Kidney (tissue), 22 donors: ENCODE measurements at places on chromosomes 1 and 21. TPM values are rescaled to one million over a fixed set of nuclear protein-coding genes. Genes with fewer than 3 reads are reported as not detected.
A peak's percentile ranks its signal among the peaks of the same experiment; 100 is the strongest.

DNA sequence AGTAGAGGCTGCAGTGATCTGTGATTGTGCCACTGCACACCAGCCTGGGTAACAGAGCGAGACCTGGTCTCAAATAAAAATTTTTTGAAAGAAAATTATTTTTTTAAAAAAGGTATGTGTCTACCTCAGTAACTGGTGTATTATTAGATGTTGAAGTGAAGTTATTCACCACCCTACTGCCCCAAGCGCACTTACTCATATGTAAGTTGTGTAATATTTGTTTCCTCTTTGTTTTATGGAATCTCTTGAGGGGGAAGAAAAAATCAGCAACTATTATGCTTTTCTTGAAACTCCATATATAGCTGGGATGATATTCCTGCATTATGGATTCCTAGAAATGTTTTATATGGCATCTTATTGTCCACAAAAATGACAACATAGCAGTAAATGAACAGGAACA lies 21.3 kb downstream of the RBM15 start:
- DNase-seq: no peak

The DIO1 gene
- 40.6 TPM for polyA plus RNA-seq

- DNase-seq: no peak
Measured at GRCh38 chr1:183864611-183865010, 59.7 kb downstream of the RGL1 start.

The TUFT1 gene
- 8.9 TPM for polyA plus RNA-seq

DNA sequence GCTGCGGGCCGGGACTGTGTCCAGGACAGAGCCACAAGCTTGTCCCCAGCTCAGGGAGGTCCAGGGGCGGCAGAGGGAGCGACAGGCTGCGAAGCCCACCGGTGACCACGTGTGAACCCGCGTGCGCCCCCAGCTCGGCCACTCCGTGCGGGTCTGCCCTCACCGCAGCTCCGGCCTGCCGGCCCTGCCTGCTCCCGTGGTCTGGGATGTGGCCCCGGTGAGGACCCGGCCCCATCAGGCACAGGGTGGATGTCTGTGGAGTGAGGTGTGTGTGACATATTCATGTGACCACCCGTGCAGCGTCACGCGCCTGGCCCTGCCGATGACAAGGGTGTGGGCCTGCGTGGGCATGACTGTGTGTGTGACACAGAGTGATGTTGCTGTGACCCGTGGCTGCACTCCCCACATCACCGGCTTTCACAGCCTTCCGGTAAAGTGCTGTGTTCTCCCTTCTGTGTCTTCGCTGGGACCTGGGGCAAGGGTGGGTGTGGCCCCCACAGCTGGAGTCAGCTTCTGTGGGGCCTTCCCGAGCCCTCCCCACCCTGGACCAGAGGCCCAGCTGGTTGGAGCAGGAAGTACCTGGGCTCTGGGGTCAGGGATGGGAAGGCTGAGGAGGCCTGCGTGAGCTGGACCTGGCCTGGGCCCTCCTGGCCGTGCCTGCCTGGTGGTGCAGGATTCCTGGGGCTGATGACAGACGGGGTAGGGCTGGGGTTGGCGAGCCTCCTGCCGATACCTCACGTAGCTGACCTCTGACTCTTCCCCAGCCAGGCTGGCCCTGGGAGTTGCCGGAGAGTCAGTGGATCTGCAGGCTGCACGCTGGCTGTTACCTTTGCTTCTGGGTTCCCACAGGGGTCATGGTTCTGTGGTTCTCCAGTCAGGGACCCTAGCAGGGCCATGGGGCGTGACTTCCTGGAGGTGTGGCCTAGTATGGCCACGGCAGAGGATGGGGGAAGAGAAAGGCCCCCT lies 4.1 kb downstream of the RNF223 start:
- peak; percentile 54 for DNase-seq

The BRDT gene
- not detected for polyA plus RNA-seq

DNA sequence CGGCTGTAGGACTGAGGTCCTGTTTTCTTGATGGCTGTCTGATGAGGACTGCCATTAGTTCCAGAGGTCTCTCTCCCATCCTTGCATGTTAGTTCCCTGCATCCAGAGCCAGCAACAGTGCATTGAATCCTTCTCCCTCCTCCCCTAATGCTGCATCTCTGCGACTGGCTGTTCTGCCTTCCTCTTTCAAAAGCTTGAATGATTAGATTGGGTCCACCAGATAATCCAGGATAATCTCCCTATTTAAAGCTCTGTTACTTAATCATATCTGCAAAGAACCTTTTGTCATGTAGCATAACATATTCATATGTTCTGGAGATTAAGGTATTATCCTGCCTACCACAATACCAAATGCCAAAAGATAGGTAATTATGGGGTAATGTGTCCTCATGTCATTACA lies 377.5 kb downstream of the GPATCH2 start:
- no peak for DNase-seq

- peak; percentile 77 for DNase-seq
Measured at GRCh38 chr1:229410692-229411433, 23.0 kb downstream of the ACTA1 start.

GRCh38 chr1:228207381-228207810 lies 448 bp upstream of the OBSCN start:
- DNase-seq: no peak

The TMEM269 gene
- polyA plus RNA-seq: not detected

GRCh38 chr1:96684744-96685143 lies 36.8 kb upstream of the PTBP2 start:
- no peak for DNase-seq

The PKP1 gene
- 0.47 TPM for polyA plus RNA-seq

The BLACAT1 gene
- polyA plus RNA-seq: 0.37 TPM

GRCh38 chr1:2166254-2166653 lies 28.3 kb downstream of the FAAP20 start:
- DNase-seq: no peak

The FCRL6 gene
- polyA plus RNA-seq: 0.45 TPM

DNA sequence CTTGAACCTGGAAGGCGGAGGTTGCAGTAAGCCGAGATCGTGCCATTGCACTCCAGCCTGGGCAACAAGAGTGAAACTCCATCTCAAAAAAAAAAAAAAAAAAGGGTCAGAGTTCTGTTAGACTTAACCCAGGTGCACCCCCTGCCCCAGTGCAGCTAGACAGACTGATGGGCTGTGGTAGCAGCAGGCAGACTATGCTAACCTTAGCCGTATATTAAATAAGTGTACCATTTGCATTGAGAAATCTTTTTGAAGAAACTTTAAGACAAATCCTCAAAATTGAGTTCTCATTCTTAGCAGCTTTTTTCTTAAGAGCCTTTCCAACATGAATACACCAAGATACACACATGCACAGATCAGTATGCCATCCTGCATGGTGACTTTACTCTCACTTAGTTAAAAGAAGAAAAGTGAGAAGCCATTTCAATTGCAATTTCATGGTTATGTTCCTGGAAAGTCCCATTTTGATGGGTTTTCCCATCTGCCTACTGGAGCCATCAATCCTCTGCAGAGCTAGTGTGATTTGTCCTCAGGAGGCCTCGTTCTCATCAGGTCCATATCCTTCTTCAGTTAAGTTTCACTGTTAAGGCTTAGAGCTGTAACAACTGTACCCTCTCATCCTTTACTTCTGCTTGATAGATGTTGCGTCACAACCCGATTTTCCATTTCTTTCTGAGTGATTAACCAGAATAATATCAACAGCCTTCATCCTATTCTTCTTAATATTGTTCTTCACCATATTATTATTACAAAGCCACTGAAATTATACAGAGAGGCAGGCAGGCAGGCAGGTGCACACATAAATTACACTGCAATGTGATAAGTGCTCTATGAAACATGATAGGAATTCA lies 7.3 kb downstream of the FCRLB start:
- DNase-seq: no peak

DNA sequence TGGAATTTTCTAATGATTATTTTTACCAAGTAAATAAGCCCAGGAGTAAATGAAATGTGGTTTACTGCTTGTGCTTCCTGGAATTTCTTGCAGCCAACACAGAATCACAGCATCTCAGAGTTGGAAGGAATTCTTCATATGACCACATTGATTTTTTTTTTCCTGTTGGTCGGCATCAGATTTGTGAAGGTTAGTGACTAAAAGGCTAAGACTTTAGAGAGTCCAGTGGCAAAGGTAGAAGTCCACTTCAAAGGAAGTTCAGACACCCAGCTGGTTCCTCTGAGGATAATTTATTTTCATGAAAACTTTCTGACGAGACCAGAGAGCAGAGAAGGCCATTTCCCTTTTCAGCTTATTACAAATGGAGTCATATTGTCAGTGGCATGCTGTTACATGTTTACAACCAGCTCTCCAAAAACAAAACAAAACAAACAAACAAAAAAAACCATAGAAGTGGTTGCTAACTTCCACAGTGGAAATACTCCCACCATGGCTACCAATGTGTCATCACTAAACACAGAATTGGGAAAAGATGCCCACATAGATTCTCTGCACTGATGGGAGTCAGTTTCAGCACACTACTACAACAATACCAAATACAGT lies 77.2 kb upstream of the CDC42BPA start:
- no peak for DNase-seq

The CFHR5 gene
- polyA plus RNA-seq: not detected

DNA sequence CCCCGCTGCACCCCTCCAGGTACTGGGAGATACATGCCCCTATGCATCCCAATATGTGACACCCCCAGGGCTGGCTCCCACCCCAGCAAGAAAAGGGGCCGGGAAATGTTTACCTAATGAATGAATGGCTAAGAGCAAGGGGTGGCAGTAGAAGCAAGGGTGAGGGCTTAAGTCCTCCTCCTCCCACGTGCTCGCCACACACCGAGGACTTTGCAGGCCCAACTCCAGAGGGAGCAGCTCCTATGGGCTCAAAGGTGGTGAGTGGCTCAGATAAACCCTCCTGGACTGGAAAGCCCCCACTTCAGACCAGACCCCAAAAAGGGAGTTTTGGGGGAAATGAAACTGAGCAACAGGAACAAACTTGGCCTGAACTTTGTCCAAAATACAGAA lies 11.4 kb downstream of the SLC45A3 start:
- peak; percentile 53 for DNase-seq

The SLC6A17 gene
- polyA plus RNA-seq: 1.7 TPM

- DNase-seq: peak; percentile 93
Measured at GRCh38 chr1:27556781-27557595, 47.0 kb downstream of the AHDC1 start.

DNA sequence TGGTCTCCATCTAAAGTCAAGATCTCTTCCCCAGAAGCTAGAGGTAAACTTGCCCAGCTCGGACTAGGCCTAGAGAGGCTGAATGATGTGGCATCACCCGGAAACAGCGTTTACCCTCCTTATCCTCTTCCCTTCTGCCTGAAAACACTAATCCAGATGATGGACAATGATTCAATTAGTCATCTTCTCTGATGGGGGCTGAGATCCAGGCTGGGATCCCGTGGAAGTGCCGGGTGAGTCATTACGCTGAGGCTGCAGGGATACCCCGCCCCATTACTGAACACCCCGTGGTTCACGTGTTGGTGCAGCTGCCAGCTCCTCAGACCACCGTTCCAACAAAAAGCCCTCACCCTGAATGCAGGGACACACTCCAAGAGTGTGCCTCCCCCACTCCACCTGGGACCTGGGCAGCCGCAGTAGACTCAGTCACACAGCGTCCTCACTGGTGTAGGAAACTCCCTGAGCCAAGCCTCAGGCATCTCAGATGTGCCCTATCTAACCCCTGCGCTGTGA lies 2.0 kb downstream of the S100A6 start:
- no peak for DNase-seq

The FCGR2B gene
- 4.0 TPM for polyA plus RNA-seq

DNA sequence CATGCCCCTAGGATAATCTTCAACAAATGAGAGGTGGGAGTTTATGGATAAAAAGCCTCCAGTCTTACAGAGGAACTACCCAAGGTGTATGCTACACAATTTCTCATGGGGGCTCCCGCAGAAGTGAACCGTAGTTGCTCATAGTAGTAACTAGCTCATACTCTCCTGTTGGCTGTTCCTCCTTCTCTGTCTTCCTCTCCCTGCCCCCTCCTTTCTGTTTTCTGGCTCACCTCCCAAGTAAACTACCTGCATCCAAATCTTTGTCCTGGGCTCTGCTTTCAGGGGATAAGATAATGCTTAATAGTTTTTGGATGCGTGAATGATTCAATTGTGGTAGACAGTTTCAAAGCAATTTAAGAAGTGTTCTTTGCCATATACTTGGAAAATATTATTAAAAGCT lies 90.1 kb upstream of the ROR1 start:
- no peak for DNase-seq

GRCh38 chr1:6783936-6784559 lies 1.2 kb upstream of the CAMTA1 start:
- no peak for DNase-seq

DNA sequence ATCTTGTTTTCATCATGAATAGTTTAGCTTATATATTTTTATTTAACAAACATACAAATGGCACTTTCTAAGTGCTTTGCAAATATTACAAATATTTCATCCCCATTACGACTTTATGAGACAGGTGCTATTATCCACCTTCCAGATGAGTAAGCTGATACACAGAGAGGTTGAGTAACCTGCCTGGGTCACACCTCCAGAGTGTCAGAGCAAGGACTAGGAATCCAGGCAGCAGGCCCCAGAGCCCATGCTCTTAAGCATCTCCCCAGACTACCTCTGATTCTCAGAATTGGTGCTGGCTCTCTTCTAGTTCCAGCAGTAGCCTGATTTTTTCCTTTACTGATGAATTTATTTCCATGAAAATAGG lies 40.0 kb downstream of the EPHB2 start:
- no peak for DNase-seq

- DNase-seq: peak; percentile 31
Measured at GRCh38 chr1:247376659-247377058, 39.3 kb upstream of the NLRP3 start.

GRCh38 chr1:221272940-221273339 lies 393.7 kb downstream of the HLX start:
- no peak for DNase-seq

The TTC22 gene
- polyA plus RNA-seq: 9.6 TPM

- DNase-seq: peak; percentile 65
Measured at GRCh38 chr1:47175227-47175934, 14.5 kb downstream of the PDZK1IP1 start.

The CD52 gene
- 13.2 TPM for polyA plus RNA-seq

The CNR2 gene
- polyA plus RNA-seq: not detected

The RNPC3 gene
- 19.8 TPM for polyA plus RNA-seq

The SLAMF9 gene
- polyA plus RNA-seq: not detected

The FCRLA gene
- polyA plus RNA-seq: not detected

The SIKE1 gene
- 21.2 TPM for polyA plus RNA-seq

DNA sequence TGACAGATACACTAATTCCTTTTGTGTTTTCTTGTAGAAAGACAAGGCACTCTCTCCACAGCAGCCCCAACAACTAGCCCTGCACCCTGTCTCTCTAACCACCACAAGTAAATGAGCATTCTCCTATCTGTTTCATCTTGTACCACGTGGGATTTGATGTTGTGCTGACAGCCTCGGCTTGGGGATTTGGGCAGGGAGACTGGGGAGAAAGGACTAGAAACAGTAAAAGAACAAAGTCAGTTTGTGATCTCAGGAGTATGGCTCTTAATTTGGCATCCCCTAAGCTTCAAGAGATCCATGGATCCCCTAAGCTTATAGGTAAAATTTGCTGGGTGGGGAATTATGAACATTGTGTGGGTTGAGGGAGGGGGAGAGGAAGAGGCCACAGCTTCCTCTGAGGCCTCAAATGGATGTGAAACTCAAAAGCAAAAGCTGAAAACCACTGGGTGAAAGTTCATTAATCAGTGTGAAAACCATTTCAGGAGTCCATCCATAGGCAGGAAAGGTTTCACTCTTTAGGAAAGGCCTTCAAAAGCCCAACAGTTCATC lies 3.1 kb downstream of the C1orf162 start:
- no peak for DNase-seq

- no peak for DNase-seq
Measured at GRCh38 chr1:97334454-97334853, 586.4 kb downstream of the DPYD start.

GRCh38 chr1:92951141-92951582 lies 10.1 kb downstream of the DIPK1A start:
- DNase-seq: no peak

The CD101 gene
- polyA plus RNA-seq: 0.22 TPM

The PDZK1 gene
- 659 TPM for polyA plus RNA-seq

The PCBP3 gene
- 2.3 TPM for polyA plus RNA-seq

The C1orf87 gene
- 0.45 TPM for polyA plus RNA-seq
